ENCODE measurements at places on chromosomes 12 and 14. TPM values are rescaled to one million over a fixed set of nuclear protein-coding genes. Genes with fewer than 3 reads are reported as not detected.

GRCh38 chr14:44979740-44980356 is 17.9 kb downstream of the TOGARAM1 start:
- peaks cover 5% of the 10 kb centered on the region for H3K36me3 ChIP-seq
- H3K4me1 ChIP-seq, result peaks cover 5% of the 10 kb centered on the region
- H3K27me3 ChIP-seq, result no peaks in the 10 kb centered on the region

GRCh38 chr12:33383503-33383902 is 56.1 kb downstream of the SYT10 start:
- no peaks in the 10 kb centered on the region for H3K27me3 ChIP-seq
- H3K4me1 ChIP-seq, result no peaks in the 10 kb centered on the region
- no peaks in the 10 kb centered on the region for H3K36me3 ChIP-seq
- no peak overlapping the region for H3K27ac ChIP-seq
- DNase-seq, result no peak

The STXBP6 gene
- total RNA-seq, result not detected

The ADAM20 gene
- 0.28 TPM for total RNA-seq
